ENCODE measurements at places on chromosomes 6 and 20.
A peak's percentile ranks its signal among the peaks of the same experiment; 100 is the strongest.

GRCh38 chr6:7897461-7898192 lies 13.0 kb downstream of the TXNDC5 start:
- DNase-seq = no peak

DNA sequence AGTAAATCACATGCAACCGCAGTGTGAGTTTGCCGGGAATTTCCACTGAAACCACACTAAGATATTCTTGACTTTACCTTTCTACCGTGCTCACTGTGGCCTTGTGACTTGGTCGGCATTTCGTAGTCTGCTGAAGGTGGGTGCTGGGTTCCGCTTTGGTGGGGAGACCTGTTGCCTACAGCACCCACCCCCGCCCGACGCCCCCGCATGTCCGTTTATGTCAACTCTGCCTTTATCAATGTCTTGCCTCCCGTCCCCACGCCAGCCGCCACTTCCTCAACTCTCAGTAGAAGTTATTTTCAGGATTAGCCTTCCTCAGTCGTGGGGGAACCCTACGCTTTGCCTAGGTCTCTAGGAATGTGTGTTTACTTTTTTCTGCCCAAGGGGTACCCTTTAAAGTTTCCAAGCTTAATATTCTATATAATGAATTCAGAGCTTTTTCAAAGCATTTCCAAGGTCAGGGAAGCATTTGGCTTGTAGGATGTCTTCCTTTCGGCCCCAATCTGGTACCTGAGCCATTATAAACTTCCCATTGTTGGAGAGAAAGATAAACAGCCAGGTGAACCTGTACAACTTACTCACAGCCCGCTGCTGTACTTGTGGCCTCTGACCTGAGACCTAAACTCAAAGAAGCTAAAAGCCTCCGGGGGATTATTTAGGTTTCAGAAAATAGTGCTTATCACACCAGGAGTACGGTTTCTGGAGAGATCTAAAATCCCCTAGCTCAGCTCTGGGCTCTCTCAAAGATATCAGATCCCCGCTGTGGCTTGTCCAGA lies 54.2 kb downstream of the TBC1D7 start:
- DNase-seq = no peak

DNA sequence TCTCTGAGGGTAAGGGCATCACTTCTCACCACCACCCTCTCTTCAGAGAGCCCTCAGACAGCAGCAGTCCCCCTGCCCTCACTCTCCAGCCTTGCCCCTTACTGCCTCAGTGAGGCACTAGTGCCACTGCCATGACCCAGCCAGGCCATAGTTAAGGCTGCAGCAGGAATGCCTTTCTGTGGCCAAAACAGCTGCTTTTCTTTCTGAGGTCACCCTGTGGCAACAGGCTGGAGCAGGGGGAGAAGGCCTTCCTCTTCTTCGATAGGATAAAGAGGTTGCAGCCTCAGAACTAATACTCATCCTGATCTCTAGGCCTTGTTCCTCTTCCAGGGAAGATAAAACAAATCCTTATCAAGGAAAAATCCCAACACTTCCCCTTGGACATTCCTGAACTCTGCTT lies 56.8 kb upstream of the ECI2 start:
- DNase-seq = no peak

DNA sequence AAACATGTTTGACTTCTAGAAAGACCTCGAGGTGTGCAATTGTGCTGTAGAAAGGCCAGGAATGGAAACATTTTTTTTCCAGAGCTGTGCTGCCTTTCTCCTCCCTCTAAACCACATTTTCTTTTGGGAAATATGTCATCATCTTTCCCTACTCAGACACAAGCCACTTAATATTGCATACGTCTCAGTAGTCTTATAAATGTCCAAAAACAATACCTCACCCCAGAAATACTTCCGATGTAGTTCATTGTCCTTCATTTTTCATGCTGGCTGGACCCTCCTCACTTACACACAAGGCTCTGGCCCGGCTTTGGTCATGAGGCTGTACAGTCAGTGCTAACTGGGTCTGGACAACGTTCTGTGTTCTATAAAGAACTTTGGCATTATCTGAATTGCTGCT lies 126.4 kb downstream of the SCML4 start:
- DNase-seq = no peak

DNA sequence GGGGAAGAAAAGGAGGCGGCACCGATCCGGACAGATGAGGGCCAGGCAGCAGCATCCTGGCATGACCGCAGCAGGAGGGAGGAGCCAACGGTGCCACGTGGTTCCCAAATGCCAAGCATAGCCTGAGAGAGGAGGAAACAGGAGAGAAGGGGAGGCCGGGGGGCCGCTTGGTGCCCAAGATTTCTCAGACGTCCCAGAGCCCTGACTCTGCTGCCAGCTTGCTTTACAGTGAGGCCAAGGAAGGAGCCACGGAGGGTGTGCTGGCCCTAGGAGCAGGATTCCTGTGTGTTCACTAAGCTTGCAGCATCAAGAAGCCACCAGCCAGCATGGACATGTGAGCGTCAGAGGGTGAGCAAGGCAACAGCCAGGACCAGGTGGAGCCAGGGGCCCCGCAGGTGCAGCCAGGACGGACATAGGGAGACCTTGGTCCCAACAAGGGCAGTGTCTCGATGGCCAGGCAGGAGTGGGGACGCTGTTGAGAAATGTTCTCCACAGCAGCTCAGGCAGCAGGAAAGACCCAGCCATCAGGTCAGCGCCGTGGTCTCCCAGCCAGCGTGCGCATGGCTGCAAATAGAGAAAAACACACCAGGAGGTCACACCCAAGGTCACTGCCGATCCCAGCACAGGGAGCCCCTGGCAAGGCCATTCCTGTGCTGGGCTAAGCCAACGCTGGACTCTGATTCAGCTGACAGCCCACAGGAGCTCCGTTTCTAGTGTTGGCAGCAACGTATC lies 143.7 kb downstream of the DLL1 start:
- no peak for DNase-seq

- no peak for DNase-seq
These were observed 61.8 kb downstream of the BANF2 start for GRCh38 chr20:17761604-17762003.

DNA sequence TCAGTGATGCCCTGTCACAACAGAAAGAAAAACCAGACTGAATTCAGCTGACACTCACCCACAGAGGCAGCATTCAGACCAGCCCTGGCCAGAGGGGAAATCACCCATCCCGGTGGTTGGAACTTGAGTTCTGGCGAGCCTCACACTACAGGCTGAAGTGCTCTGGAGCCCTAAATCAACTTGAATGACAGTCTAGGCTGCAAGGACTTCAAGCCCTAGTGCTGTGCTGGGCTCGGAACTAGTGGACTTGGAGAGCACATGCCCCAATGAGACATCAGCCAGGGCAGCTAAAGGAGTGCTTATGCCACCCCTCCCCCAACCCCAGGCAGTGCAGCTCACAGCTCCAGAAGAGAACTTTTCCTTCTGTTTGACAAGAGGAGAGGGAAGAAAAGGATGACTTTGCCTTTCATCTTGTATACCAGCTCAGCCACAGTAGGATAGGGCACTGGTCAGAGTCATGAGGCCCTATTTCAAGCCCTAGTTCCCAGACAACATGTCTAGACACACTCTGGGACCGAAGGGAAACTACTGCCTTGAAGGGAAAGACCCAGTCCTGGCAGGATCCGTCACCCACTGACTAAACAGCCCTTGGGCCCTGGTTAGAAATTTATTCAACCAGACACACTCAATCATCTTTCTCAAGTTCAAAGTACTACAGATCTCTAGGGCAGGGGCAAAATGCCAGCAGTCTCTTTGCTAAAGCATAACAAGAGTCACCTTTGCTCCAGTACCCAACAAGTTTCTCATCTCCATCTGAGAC lies 43.2 kb upstream of the PNRC1 start:
- no peak for DNase-seq

DNA sequence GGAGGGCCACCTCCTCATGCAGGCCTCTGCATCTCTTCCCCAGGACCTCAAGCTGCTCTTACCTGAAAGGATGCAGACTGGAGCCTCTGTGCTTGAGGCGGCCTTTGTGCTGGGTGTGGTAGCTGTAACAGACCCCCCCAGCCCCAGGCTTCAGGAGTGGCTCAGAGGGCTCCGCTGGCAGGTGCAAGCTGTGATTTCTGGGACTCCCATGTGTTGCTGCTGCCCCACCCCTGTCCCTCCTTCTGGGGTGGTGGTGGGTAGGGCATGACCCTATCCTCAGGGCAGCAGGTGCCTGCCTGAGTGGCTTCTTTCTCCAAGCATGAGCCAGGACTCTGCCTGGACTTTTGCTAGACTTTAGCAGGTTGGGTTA lies 121.2 kb downstream of the SULF2 start:
- no peak for DNase-seq

- DNase-seq = no peak
These were observed 81.8 kb downstream of the JAG1 start for GRCh38 chr20:10591946-10592521.

DNA sequence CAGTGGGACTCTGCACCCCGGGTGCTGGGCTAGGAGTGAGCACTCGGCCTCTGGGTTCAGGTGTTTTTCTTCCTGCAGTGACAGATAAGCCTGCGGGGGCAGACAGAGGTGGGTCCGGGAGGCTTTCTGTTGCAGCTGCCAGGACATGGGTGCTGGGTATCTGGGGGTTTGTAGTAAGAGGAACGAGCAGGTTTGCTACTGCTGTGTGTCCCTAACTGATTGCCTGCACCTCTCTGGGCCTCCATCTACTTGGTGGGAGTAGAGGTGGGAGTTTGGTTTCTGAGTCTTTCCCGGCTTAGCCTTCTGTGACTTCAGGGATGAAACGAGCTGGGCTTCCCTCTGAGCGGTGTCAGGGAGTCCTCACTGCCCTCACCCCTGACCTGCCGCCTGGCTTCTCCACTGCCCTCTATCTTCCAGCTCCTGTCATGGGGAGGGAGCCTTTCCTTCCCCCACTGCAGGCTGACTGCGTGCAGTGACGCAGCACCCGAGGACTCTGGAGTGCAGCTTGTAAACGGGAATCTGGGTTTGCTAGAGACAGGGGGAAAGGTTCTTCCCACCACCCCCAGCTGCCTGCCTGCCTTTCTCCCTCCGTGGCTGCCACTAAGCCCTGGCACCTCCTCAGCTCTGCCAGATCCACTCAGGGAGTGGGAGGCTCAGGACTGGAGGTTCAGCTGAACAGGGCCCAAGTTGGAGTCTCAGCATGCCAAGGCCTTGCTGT lies 6.7 kb downstream of the DLGAP4 start:
- peak; percentile 46 for DNase-seq

DNA sequence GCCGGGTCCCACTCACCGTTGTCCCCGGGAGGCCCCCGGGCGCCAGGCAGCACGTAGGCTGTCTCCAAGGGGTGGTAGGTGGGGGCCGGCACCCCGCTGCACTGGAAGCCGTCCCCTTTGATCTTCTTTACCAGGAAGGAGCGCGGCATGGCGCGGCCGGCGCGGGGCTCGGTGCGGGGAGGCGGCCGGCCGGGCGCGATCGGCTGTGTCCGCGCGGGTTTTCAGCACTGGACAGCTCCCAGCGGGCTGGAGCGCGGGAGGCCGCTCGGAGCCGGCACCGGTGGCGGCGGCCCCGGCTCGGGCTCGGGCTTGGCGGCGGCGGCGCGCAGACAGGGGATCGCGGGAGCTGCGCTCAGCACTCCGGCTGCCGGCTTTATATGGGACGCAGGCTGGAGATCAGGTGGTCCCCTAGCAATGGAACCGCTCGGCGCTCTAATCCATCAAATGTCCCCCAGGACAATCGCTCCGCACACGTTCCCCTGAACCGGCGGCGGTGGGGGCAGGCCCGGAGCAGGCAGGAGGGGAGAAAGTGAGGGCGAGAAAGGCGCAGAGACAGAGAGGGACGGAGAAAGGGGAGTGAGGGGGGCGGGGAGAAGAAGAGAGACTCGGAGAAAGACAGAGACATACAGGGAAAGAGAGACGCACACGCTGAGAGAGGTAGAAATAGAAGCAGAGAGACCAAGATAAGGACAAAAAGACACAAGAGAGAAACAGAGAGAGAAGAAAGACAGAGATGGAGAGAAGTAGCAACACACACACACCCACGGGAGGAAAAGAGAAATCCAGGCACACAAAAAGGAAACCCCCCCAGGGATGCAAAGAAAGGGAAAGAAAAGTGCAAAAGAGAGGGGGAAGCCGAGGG lies at the start of gene SCRT2:
TSS of gene SCRT2 (minus strand) at position 350 of the 862 bp plus-strand sequence. CDS start at position 149, 201 bp downstream.
- peak; percentile 90 for DNase-seq

GRCh38 chr6:45655745-45656476 lies 278.2 kb upstream of the SUPT3H start:
- no peak for DNase-seq

GRCh38 chr6:118387921-118388701 lies 160.0 kb upstream of the PLN start:
- no peak for DNase-seq

GRCh38 chr6:43089874-43090558 lies 13.9 kb downstream of the PTK7 start:
- no peak for DNase-seq

GRCh38 chr6:157172830-157173536 lies 150.3 kb downstream of the TMEM242 start:
- no peak for DNase-seq

GRCh38 chr6:112680091-112680490 lies 333.0 kb downstream of the RFPL4B start:
- no peak for DNase-seq

DNA sequence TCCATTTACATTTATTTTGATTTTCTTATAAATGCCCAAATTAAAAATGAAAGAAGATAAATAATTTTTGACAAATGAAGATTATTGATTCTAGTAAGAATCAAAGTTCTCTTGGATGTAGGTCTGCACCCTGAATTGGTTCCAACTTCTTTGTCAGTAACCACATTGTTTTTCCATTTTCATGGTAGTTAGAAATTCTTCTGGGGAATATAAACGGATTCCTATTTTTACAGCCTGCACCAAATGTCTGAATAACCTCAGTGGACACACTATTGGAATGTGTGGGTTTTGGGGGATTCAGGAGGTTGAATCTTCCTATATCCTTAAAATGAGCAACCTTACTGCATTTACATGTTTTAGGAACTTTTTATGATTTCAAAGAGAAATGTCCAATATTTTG lies 1085.3 kb upstream of the MAP3K7 start:
- no peak for DNase-seq

DNA sequence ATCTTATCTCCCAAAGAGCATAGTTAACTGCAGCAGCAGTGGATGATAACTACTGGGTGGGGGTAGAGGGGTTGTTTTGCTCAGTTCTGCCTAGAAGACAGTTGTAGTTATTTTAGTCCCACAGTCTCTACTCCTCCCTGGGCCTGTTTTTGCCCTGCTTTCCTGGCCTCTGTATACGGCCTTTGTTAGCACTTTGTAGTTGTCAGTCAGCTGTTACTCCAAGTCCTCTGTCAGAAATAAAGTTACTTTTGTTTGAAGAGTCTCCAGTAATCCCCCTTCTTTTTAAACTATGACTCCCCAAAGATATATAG lies 113.9 kb downstream of the SLC16A10 start:
- DNase-seq = no peak

GRCh38 chr6:151374036-151374683 lies 17.2 kb downstream of the ZBTB2 start:
- DNase-seq = no peak

GRCh38 chr20:48523191-48523995 lies 304.4 kb downstream of the PREX1 start:
- no peak for DNase-seq

- DNase-seq = peak; percentile 87
These were observed 65.8 kb upstream of the ARMC2 start for GRCh38 chr6:108782179-108783041.
